Neural crest cell (in vitro differentiated cells): ENCODE measurements at places on chromosomes 7 and 10. TPM values are rescaled to one million over a fixed set of nuclear protein-coding genes. Genes with fewer than 3 reads are reported as not detected.

Gene EBLN1
- total RNA-seq = not detected in 2 replicates

Gene ASB13
- 40.8 and 41.0 TPM in 2 replicates for total RNA-seq

Gene AGR2
- not detected in 2 replicates for total RNA-seq

Gene CCDC71L
- total RNA-seq = 16.5 and 18.5 TPM in 2 replicates

Gene TLX1
- 0.16 and 0.33 TPM in 2 replicates for total RNA-seq

Gene VTI1A
- total RNA-seq = 30.4 and 34.2 TPM in 2 replicates

Gene CYP2E1
- 0.48 and 0.49 TPM in 2 replicates for total RNA-seq

Gene OR2A5
- not detected in 2 replicates for total RNA-seq

Gene PKD2L1
- total RNA-seq = 0.14 TPM in 1 of 2 replicates, not detected in the other

GRCh38 chr7:103851357-103851756 lies 138.1 kb downstream of the RELN start:
- no peaks in the 10 kb centered on the region for H3K4me1 ChIP-seq
- DNase-seq = no peak
- H3K27me3 ChIP-seq = peaks cover 63% of the 10 kb centered on the region
- H3K36me3 ChIP-seq = no peaks in the 10 kb centered on the region
- H3K4me3 ChIP-seq = no peak overlapping the region

DNA sequence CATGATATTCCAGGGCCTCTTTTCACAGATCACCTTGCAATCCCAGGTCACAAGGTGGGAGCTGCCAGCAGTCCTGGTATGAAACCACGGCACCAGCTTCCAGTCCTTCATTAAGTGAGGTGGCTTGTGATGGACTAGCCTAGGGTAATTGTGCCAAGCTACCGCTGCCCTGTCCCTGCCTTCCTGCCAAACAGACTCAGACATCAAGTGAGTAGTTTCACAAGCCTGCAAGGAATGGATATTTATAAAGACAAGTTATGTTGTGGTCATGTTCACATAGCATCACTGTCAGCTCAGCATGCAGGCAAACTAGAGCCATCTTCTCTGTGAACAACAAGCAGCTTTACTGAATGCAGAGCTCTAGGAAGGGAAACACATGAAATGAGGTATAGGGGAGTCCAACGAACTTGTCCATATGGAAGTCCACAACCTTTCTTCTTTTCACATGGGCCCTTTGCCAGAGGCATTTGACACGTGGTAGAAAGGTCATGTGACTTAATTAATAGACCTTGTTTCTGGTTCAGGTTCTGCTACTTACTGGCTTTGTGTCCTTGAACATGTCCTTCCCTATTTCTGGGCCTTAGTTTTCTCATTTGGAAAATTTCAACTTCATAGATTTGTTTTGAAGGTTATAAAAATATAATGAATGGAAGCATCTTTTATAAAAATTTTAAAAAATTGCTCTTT lies 1061.2 kb downstream of the KCNMA1 start:
- H3K36me3 ChIP-seq = peaks cover 3% of the 10 kb centered on the region
- H3K27ac ChIP-seq = no peak overlapping the region
- no peak for DNase-seq

DNA sequence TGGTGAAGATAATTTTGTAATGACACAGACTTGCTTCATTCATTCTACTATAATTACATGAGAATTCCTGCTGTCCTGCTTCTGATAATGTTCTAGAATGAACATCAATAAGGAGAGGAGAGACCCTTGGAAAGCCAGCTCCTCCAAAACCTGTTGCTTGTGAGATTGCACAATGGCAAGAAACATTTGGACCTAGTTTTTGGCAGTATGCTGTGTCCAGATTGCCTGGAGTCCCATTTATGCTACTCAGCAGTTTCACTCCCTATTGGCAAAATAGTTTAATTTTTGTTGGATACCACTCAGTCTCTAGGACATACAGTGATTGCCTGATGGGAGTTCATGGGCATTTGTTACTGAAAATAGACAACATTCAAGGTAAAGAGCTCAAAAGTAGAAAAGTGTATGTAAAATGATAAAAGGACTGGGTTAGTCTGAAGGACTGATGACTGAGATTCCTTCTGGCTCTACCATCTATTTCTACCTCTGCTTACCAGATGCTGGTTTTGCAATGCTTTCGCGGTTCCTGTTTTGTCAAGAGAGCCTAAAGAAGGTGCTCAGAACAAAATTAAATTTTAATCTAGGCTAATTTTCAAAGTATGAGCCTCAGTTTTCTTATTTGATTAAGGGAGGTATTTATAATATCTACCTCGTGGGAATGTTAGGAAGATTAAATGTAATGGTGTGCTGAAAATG lies 8.0 kb upstream of the ACTR3B start:
- H3K27me3 ChIP-seq = peaks cover 8% of the 10 kb centered on the region
- DNase-seq = no peak
- peaks cover 16% of the 10 kb centered on the region for H3K4me1 ChIP-seq
- H3K36me3 ChIP-seq = no peaks in the 10 kb centered on the region

DNA sequence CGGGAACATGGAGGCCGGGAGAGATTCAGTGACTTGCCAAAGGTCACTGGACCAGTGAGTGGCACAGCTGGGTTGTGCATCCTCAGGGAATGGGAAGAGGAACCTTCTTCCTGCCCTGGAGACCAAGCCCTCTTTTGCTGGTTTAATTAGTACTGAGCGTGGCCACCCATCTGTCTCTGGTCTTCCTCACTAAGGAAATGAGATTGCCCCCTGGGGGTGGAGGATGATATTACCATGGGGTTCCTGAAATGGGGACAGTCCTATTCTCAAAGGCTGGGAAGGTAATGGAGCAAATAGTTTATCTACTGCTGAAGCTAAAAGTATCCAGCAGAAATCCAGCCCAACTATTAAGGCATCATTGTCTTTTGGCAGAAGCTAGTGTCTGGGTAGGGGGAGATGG lies 98.6 kb upstream of the FGFR2 start:
- H3K4me1 ChIP-seq = peaks cover 45% of the 10 kb centered on the region
- H3K36me3 ChIP-seq = peaks cover 3% of the 10 kb centered on the region
- H3K27ac ChIP-seq = no peak overlapping the region
- no peaks in the 10 kb centered on the region for H3K27me3 ChIP-seq
- no peak overlapping the region for H3K4me3 ChIP-seq

GRCh38 chr7:17985473-17986239 lies 42.0 kb downstream of the PRPS1L1 start:
- no peak for DNase-seq
- no peaks in the 10 kb centered on the region for H3K4me1 ChIP-seq
- H3K36me3 ChIP-seq = no peaks in the 10 kb centered on the region
- no peaks in the 10 kb centered on the region for H3K27me3 ChIP-seq
- H3K27ac ChIP-seq = no peak overlapping the region

- no peaks in the 10 kb centered on the region for H3K36me3 ChIP-seq
- H3K4me1 ChIP-seq = peaks cover 32% of the 10 kb centered on the region
- no peak overlapping the region for H3K27ac ChIP-seq
- no peaks in the 10 kb centered on the region for H3K27me3 ChIP-seq
Observed at GRCh38 chr7:69683002-69683401, 84.7 kb downstream of the AUTS2 start.

GRCh38 chr7:2279896-2280295 lies 34.3 kb downstream of the SNX8 start:
- no peaks in the 10 kb centered on the region for H3K36me3 ChIP-seq
- H3K27ac ChIP-seq = peak overlapping the region; percentile 72
- DNase-seq = no peak
- H3K27me3 ChIP-seq = no peaks in the 10 kb centered on the region
- no peak overlapping the region for H3K4me3 ChIP-seq

GRCh38 chr7:78852951-78853350 lies 600.5 kb downstream of the MAGI2 start:
- no peak overlapping the region for H3K27ac ChIP-seq
- H3K4me3 ChIP-seq = no peak overlapping the region
- no peaks in the 10 kb centered on the region for H3K27me3 ChIP-seq
- H3K4me1 ChIP-seq = no peaks in the 10 kb centered on the region
- H3K36me3 ChIP-seq = peaks cover 4% of the 10 kb centered on the region

GRCh38 chr7:134527979-134528371 lies 608 bp downstream of the AKR1B10 start:
- no peak overlapping the region for H3K27ac ChIP-seq
- no peak for DNase-seq
- no peaks in the 10 kb centered on the region for H3K4me1 ChIP-seq

DNA sequence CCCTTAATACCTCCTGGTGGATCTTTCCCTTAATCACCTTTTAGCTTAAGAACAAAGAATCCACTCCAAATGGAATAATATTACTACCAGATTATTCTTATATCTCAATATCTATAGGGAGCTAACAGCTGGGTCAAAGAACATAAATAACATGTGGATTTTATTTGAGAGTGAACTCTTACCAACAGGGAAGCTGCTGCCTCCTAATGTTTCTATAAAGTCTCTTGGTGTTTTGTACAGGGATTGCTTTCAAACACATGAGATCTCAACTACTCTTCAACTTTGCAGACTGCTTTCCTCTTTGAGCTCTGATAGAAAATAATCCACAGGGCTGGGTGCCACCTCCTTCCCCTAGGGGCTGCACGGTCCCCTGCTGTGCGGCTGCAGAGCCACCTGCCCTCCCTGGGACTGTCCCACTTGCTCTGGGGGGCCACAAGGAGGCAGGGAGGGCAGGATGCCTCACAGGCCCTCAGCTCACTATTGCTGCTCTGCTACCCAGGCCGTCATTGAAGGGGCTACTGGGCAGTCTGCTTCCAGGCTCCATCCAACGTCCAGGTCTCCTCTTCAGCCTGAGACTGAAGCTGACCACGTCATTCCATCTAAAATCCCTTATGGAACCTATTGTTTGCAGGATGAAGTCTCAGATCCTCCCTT lies 191.2 kb downstream of the CXCL12 start:
- H3K27ac ChIP-seq = no peak overlapping the region
- H3K27me3 ChIP-seq = no peaks in the 10 kb centered on the region
- H3K4me3 ChIP-seq = no peak overlapping the region
- no peaks in the 10 kb centered on the region for H3K36me3 ChIP-seq
- DNase-seq = no peak

- H3K27me3 ChIP-seq = no peaks in the 10 kb centered on the region
- no peak for DNase-seq
- no peak overlapping the region for H3K4me3 ChIP-seq
- H3K4me1 ChIP-seq = peaks cover 5% of the 10 kb centered on the region
- H3K36me3 ChIP-seq = no peaks in the 10 kb centered on the region
Observed at GRCh38 chr10:63699785-63700613, 178.8 kb downstream of the REEP3 start.

DNA sequence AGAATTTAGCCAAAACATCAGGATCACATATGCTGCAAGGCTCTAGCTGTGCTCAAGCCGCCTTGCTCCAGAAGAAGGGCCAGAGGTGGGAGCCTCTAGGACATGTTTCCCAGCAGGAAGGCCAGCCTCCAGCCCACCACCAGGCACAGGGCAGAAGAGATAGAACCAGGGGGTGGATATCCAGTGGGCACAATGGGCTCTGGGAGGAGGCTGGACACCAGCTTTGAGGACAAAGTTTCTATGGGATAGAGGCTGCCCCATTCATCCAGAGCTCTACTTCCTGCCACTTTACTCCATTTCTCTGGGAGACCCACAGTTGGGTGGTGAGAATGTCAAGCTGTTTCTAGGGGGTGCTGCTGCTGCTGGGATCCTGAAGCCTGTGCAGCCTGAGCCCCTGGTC lies 77.1 kb downstream of the ARHGAP22 start:
- DNase-seq = no peak
- H3K27me3 ChIP-seq = peaks cover 15% of the 10 kb centered on the region
- no peak overlapping the region for H3K4me3 ChIP-seq
- H3K36me3 ChIP-seq = peaks cover 4% of the 10 kb centered on the region
- H3K4me1 ChIP-seq = peaks cover 19% of the 10 kb centered on the region

GRCh38 chr10:77386838-77387237 lies 250.8 kb downstream of the KCNMA1 start:
- no peak overlapping the region for H3K27ac ChIP-seq
- no peak for DNase-seq
- H3K27me3 ChIP-seq = peaks cover 14% of the 10 kb centered on the region
- H3K4me3 ChIP-seq = no peak overlapping the region

GRCh38 chr10:63585041-63585440 lies 63.8 kb downstream of the REEP3 start:
- no peaks in the 10 kb centered on the region for H3K27me3 ChIP-seq
- no peak overlapping the region for H3K27ac ChIP-seq
- H3K4me3 ChIP-seq = no peak overlapping the region
- no peaks in the 10 kb centered on the region for H3K36me3 ChIP-seq
- H3K4me1 ChIP-seq = no peaks in the 10 kb centered on the region
- DNase-seq = no peak

DNA sequence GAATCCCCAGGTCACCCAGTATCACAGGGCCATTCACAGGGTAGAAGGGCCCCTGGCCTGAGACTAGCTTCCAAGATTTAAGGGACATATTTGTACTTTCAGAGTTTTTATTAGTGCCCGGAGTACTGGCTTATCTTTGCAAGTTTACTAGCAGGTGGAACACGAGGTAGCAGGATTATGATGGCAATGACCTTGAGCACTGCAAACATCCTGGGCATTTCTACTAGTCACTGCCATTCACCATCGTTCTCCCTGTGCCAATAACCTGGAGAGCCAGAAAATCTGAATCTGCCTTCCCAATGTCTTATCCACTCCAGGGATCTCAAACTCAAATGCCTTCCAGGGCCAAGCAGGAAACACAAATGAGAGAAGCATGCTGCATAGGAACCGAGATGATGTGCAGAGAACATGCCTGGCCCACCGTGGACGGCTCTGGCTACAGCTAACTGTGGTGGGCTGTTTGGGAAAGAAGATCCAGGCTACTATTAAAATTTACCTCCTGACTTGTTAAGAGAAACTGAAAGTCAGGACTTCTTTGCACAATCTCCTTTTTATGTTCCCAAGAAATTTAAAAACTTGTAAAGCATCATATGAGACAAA lies 16.7 kb downstream of the FAM53B start:
- no peak for DNase-seq
- H3K4me1 ChIP-seq = peaks cover 34% of the 10 kb centered on the region
- H3K4me3 ChIP-seq = no peak overlapping the region

- no peak overlapping the region for H3K4me3 ChIP-seq
- no peak overlapping the region for H3K27ac ChIP-seq
- no peaks in the 10 kb centered on the region for H3K4me1 ChIP-seq
- DNase-seq = no peak
- H3K27me3 ChIP-seq = no peaks in the 10 kb centered on the region
Observed at GRCh38 chr7:36180121-36180520, 27.1 kb downstream of the EEPD1 start.

GRCh38 chr7:11191081-11191480 lies 217.4 kb downstream of the PHF14 start:
- H3K27me3 ChIP-seq = no peaks in the 10 kb centered on the region
- no peak for DNase-seq
- H3K4me3 ChIP-seq = no peak overlapping the region
- no peaks in the 10 kb centered on the region for H3K36me3 ChIP-seq

DNA sequence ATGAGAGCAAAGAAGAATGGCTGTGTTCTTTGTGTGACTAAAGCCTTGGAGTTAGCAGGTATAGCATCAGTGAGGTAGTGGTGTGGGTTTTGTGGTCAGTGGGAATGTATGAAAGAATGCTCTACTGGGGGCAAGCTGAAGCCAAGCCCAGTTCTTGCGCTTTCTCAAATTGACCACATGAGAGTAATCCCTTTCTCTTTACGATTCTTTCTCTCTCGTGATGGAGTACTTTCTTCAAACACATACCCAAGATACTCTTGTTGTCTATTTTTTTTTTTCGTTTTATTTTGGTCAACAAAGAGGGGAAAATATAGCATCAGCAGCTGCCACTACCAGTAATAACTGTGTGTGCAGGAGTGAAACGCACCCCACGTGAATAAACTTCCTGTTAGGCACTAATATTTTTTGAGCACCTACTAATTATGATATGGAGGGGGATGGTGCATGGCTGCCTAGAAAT lies 8.4 kb upstream of the PANK1 start:
- H3K4me1 ChIP-seq = no peaks in the 10 kb centered on the region
- no peak for DNase-seq
- no peak overlapping the region for H3K27ac ChIP-seq
